ENCODE measurements at places on chromosomes 2 and 18.

DNA sequence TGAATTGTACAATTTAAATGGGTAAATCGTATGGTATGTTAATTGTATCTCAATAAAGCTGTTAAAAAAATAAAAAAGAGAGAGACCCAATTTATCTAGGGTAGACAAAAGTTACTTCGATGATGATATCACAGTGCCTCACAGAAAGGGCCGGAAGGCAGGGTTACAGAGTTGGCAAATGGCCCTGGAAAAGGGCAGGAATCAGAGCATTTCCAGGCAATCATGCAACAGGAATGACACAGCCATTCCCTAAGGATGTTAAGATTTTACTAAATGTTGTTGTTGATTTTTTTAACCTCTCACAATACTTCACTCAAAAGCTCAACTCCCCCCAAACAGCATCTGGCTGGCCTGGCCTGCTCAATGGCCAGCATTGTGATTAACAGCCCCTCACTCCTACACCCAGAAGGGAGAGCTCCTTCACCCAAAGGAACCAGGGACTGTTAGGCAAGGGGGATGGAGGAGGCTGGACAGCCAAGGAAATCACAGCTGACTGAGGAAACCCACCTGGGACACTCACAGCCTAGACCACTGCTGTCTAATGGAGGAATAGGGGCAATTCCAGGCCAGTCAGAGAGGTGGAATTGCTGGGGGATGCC is 7.7 kb upstream of the SP100 start:
- no peak for DNase-seq

- DNase-seq, result no peak
These were observed 1.7 kb upstream of the SRBD1 start for GRCh38 chr2:45612731-45613130.

GRCh38 chr2:88252111-88252510 is 82.0 kb downstream of the THNSL2 start:
- DNase-seq, result no peak

GRCh38 chr2:218508299-218508698 is 59.9 kb downstream of the USP37 start:
- no peak for DNase-seq

DNA sequence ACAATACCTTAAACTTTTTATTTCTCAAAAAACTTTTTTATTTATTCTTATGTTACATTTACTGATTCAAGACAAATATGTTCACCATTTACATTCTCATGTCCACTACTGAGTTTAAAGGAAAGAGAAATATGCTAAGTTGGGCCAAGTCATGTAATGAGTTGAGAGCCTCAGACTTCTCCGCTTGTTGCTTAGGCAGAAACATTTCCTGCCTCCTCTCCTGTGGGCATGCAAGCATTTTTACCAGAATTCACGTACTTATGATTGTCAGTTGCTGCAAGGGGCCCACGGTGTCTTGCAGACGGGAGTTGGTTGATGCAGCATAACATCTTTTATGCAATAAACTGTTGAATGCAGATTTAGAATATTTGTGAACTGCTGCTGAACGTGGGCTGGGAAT is 51.8 kb downstream of the MYO1B start:
- DNase-seq, result no peak
